M059J (cell line): ENCODE measurements at places on chromosomes 12 and 14.

- DNase-seq, result no peak
Observed at GRCh38 chr12:114172135-114172534, 206.0 kb upstream of the RBM19 start.

DNA sequence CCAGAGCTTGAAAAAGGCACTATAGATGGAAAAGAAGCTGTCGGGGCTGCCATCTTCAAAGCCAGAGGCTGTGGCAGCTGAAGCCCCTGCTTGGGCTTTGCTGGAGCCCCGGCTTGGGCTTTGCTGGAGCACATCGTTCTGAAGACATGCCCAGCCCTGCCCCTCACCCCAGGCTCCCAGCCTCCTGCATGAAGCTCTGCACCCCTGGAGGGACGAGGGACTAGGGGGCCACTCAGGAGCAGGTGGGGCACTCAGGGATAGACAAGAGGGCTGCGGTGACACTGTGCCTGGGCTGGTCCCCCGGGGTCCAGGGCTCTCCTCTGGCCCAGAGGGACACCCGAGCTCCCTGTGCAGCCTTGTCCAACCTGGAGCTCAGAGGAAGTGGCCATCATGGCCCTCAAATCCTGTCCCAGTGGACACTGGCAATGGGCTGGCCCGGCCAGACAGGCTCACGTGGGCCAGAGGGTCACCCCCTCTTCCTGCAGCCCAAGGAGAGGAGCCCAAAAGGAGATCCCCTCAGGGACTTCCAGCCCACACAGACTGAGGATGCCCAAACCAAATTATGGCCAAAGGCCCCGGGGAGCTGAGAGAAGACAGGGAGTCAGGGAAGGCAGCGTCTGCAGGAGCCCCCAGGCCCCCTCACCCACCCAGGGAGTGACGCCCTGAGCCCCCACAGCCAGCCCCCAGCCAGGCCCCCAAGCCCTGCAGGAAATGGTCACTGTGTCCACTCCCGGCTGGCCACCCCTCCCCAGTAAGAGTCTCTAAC, 23.1 kb upstream of the C14orf180 start:
- no peak for DNase-seq

- peak; percentile 78 for DNase-seq
Observed at GRCh38 chr12:1912580-1913376, 5.7 kb downstream of the CACNA2D4 start.

DNA sequence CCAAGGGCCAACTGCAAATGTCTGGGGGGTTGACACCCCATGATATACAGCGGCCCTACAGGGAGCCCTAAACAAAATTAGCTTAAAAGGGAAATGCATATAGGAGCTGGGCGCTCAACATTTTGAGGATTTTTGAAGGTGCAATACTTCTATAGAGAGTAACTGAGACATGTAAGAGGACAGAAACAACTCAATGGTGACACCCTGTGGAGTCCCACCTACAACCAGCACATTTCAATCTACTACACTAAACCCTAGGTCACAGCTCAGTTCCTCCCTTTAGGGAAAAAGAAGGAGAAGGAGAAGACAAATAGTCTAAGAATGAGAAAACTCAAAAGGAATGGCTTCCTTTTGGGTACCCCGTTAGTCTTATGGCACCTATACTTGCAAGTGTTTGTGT, 1010.5 kb upstream of the NOVA1 start:
- no peak for DNase-seq

DNA sequence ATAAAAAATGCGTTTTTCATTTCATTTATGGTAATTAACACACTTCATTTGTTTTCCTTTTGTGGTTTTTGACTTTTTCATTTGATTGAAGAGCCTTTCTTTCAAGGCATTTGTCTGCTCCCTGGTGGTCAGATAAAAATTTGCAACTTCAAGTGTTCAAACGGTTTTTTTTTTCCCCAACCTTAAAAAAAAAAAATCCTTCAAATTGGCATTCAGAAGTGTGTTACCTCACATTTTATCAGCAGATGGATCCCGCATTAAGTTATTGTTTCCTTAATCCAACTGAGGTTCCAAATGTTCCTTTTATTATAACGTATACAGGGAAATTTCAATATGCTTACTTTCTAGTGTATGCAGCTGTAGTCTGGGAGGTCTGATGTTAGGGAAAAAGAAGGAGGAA, 47.2 kb downstream of the MYF5 start:
- DNase-seq, result peak; percentile 53

DNA sequence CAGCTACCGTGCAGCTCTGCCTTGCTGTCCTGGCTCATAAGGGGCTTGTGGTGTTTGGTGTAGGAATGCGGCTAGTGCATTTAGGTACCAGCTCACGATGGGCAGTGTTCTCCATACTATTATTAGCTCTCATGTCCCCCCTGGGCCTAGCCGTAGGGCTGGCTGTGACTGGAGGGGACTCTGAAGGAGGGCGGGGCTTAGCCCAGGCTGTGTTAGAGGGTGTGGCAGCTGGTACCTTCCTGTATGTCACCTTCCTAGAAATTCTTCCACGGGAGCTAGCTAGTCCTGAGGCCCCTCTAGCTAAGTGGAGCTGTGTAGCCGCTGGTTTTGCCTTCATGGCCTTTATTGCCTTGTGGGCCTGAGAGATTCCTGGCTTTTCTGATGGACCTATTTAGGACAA, 2.1 kb downstream of the SLC39A2 start:
- no peak for DNase-seq

GRCh38 chr12:14650789-14651188, 45.6 kb downstream of the GUCY2C start:
- no peak for DNase-seq

GRCh38 chr12:56387152-56387736, 24.6 kb upstream of the APOF start:
- peak; percentile 3 for DNase-seq
